ENCODE measurements at places on chromosomes 6 and 20.

GRCh38 chr20:45826381-45827019 lies 612 bp downstream of the TNNC2 start:
- no peak for DNase-seq

DNA sequence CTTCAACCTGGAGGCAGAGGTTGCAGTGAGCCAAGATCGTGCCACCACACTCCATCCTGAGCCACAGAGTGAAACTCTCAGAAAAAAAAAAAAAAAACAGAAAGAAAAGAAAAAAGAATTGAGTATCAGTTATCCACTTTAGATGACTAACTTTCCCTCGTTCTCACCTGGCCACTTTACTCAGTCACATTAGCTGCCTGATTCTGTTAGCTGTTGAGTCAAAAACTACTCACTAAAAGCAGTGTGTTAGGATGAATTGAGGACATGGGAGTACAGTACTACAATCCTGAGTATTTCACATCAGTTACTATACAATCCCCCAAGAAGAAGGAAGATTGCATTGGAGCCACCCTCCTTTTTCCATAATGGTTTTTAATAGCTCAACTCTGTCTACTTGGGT lies 114.6 kb downstream of the ADAT2 start:
- no peak for DNase-seq

GRCh38 chr6:54244430-54244829 lies 63.8 kb upstream of the TINAG start:
- no peak for DNase-seq

DNA sequence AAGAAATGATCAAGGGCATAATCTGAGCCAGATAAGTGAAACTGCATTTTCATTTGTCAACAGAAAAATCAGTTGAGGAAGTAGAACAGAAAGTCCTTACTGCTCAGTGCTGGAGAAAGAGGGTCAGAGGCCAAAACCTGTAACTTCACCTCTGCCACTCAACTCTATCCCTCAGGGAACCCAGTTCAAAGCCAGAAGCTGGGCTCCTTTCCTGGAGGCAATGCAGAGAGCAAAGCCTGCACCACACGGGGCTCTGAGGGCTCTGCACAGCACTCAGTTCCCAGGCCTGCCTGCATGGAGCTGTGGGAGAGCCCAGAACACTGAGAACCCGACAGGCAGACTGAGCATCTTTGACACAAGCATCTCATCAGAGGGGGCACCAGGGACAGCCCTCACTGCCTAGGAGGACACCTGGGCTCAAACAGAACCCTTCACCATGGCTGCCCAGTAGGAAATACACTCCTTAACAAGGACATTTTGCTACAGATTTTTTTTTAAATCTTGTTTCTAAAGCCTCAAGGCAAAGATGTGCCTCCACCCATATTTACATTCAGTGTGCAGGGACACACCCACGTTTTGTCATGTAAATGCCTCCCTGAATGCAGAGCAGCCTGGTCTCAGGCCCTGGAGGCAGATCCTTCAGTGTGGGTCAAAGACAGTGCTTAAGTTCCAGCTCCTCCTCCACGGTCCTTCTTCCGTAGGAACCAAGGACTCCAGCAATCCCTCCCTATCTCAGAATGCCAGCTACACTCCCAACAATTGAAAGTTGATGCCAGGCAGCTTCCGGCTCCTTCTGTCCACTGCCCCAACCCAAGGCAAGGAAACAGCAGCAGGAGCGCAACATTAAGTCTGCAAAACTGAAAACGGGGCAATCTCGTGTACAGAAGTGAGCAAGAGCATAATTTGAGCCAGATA lies 6.6 kb downstream of the RNASET2 start:
- DNase-seq: no peak

- DNase-seq: no peak
Observed at GRCh38 chr6:25137916-25138232, 141.3 kb upstream of the CARMIL1 start.

DNA sequence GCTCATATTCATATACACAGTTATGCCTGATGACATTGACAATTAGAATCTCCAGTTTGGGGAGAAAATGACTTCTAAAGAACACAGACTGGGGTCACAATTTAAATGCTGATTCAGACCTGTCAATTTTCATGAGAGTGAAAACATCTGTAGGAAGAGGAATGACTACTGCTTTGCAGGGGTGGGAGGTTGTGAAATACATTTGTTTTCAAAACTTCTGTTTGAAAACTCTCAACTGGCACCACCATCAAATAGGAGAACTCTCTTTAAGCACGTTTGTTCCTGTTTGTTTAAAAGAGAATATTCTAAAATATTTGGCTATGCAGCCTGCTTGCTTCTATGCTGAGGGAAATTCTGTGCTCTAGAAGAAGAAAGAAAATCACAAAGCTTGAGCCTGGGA lies 50.8 kb upstream of the ADGRF5 start:
- no peak for DNase-seq

- DNase-seq: peak; percentile 77
Observed at GRCh38 chr20:42483730-42484303, 705.9 kb downstream of the PTPRT start.

GRCh38 chr6:25497383-25498040 lies 154.5 kb upstream of the SCGN start:
- no peak for DNase-seq

- no peak for DNase-seq
Observed at GRCh38 chr20:9949563-9949962, 85.2 kb upstream of the ANKEF1 start.

DNA sequence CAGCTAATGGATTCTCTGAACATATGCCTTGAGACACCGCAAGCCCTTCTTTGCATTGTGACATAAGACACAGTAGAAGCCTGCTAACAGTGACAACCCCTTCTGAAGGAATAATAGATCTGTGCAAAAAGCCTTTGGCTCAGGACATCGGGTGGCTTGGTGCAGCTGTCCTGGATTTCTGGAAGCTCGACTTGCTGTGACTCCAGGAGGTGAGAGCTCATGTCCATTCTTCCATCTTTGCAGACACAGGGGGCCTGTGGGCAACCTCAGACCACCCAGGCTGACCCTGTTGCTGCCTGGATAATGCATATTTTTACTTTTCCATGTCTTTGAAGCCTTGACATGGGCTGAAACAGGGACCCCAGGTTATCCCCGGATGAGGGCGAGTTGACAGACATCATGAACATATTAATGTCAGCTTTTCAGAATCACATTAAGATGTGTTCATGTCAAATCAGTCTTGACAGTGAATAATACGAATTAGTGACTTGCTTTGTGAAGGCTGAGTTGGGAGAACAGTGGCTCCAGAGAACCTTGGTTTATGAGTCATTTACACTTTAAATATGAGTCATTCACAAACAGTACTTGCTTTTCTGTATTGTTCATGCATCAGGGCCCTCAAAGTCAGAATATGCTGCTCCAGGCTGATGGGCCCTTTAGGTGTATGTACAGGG lies 66.8 kb upstream of the IYD start:
- no peak for DNase-seq

DNA sequence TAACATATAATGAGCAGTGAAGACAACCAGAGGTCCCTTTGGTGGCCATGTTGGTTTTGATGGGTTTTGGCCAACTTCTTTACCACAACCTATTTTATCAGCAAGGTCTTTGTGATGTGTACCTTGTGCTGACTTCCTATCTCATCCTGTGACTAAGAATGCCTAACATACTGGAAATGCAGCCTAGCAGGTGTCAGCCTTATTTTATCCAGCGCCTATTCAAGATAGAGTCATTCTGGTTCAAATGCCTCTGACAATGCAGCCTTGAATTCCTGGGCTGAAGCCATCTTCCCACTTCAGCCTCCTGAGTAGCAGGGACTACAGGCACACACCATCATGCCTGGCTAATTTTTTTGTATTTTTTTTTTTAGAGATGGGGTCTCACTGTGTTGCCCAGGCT lies 7.8 kb upstream of the TRIM38 start:
- no peak for DNase-seq

DNA sequence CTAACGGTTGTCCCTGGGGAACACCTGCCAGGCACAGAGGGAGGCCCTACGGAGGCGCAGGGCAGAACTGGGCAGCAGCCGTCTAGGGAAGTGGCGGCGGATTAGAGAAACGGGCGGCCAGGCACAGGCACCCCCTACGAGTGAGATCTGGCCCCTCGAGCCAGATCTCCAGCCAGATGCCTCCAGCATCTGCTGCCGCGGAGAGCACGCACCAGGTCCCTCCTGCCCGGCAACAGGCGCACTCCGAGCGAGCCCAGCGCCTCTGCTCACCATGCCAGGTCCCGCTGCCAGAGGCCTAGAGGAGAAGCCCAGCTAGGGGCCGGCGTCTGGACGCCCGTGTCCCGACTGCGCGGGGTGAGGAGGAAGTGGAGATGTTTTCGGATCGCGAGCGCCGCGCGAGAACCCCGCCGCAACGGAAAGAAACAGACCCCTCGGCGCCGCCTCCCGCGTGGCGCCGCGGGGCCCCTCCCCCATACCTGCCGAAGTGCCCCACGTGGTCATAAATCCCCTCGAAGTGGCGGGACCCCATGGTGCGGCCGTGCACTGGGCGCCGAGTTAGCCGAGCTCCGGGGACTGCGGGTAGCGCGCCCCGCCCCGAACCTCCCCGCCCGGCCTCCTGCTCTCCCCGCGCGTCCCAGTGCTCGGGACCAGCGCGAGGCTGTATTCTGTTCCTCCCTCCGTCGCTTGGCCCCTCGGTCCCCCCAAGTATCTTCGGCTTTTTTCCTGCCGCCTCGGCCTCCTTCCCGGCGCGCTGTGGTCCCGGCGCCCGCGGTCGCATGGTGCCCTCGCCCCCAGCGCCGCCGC lies at the start of gene SLC22A16:
SLC22A16 (minus strand) TSS at position 568 of the 804 bp plus-strand sequence; CDS start at position 529, 39 bp downstream.
- no peak for DNase-seq

GRCh38 chr20:5171064-5171789 lies 44.4 kb downstream of the CDS2 start:
- DNase-seq: peak; percentile 58

DNA sequence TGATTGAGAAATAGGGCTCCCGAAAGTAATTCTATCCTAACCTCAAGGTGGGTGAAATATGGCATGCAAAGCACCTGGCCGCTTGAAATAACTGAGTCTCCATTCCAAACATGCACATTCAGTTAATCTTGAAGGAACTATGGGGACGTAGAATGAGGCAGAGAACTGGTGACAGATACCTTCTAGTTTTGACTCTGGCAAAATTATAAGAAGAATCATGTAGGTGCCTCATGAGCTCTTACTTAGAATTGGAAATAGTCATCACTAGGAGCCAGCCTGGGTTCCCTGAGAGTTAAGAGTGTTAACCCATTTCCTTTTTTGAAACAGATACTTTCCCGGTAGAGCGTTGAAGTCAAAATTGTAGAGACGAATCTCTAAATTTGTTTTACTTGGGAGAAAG lies 49.3 kb downstream of the RPF2 start:
- DNase-seq: no peak

DNA sequence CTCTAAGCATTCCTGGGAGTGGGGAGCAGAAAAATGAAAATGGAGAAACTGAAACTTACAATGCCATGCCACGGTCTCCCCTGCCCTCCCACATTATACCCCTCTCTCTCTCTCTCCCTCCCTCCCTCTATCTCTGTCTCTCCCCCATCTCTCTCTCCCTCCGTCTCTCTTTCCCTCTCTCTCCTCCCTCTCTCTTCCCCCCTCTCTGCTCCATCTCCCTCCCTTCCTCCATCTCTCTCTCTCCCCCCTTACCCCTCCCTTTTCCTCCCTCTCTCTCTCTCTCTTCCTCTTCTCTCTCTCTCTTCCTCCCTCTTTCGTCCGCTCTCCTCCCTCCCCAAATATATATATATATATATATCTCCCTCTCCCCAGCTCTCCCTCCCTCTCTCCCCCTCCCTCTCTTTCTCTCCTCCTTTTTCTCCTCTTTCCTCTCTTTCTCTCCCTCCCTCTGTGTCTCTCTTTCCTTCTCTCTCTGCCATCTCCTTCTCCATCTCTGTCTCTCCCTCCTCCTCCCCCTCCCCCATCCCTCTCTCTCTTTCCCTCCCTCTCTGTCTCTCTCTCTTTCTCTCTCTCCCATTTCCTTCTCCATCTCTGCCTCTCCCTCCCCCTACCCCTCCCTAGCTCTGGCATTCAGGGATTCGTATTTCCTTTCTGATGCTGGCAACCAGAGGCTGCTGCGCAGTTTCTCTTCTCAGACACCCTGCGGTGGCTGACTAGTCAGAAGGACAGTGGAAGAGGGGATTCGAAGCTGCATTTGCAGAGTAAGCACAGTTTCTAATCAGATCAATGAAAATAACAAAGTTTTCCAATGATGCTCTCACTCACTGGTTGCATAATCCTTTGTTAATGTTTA lies 13.9 kb upstream of the VAPB start:
- peak; percentile 51 for DNase-seq

DNA sequence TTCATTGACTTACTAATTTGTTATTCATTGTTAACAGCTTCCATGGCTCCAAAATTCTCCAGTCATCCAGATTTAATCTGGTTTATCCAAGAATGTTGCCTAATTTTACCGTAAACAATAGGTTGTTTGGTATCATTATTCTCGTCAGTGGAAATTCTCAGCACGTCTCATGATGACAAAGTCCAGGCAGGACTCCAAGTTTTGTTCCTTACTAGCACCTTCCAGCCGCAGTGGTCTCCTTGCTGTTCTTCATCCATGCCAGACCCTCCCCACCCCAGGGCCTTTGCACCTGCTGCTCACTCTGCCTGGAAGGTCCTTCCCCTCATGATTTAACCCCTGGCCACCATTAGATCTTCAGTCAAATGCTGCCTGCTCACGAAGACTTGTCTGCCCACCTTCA lies 48.1 kb upstream of the NAA20 start:
- DNase-seq: no peak

DNA sequence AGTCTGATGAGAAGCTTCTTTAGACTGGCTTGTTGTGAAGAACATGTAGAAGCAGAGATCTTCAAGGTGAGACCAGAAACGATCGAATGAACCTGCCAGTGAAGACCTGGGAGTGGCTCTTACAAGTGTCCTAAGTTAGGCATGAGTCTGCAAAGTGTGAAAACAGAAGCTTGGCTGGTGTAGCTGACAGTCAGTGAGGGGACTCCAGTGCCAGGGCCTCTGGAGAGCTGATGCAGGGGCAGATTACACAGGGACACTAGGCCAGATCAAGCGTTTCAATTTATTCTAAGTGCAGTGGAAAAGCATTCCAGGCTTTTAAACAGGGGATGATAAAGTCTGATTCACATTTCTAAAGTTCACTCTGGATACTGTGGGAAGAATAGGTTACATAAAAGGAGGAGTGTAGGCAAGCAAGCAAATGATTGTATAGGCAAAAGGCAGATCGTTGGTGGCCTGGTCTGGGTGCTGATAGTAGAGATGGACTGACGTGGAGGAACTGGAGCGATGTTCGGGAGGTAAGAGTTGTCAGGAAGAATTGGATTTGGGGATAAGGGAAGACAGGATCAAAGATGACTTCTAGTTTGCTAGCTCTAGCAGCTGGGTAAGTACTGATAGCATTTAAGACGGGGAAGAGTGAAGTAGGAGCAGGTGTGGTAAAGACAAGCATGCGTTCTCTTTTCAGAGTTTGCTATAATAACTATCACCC lies 133.5 kb downstream of the MAN1A1 start:
- no peak for DNase-seq

GRCh38 chr6:73116330-73116729 lies 109.0 kb downstream of the KHDC1L start:
- DNase-seq: no peak
